Caudate nucleus (tissue), 63 donors: ENCODE measurements at places on chromosomes 16 and 17.

GRCh38 chr17:20171741-20172365 lies 162.7 kb downstream of the SPECC1 start:
- no peak for DNase-seq

- DNase-seq = no peak
These were observed 20.9 kb upstream of the STH start for GRCh38 chr17:45977976-45978626.

DNA sequence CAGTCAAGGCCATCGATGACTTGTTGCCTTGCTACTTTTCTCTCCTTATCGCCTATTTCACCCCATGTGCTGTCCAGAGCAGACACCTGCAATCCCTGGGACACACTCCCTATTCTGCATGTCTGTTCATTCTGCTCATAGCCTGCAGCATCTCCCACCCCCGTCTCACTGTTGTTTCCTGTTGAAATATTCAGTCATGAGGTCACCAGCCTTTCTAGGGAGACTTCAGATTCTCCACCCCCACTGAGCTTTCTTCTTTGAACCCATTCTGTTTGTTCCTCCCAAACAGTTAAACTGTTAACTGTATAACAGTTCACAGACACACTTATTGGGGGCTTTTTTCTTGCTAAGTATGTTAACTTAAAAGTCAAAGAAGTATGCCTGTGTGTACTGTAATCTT lies 94.4 kb downstream of the AATF start:
- no peak for DNase-seq

DNA sequence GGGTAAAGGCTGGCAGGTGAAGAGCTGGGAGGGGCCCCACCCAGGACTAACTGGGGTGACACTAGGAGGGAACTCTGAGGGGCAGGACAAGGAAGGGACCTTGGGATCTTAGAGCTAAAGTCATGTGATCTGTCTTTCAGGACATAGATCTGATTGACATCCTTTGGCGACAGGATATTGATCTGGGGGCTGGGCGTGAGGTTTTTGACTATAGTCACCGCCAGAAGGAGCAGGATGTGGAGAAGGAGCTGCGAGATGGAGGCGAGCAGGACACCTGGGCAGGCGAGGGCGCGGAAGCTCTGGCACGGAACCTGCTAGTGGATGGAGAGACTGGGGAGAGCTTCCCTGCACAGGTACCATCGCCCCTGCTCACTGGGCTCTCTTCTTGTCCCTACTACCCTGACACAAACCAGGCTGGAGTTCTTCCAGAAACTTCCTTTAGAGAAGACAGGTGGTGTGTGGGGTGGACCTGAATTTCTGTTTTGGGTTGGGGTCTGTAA lies 8.1 kb downstream of the NFE2L1 start:
- no peak for DNase-seq

DNA sequence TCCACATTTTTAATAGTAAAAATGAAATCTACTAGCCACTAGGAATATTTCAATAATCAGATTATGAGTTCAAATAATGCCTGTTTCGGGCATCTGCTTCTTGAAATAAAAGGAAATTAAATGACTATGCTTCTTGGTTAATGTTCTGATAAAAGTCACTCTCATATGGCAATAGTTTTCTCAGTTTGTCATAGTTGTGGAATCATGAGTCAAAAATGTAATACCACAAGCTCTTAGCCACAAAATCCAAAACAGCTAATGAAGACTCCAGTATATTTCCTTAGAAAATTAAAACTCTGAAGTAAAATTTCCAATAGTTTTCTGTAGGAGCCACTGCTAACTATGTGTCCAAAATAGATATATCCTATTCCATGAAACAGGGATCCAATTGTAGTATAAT lies 676.3 kb upstream of the CDH8 start:
- no peak for DNase-seq

- no peak for DNase-seq
These were observed 62.7 kb downstream of the CDYL2 start for GRCh38 chr16:80741724-80742123.

DNA sequence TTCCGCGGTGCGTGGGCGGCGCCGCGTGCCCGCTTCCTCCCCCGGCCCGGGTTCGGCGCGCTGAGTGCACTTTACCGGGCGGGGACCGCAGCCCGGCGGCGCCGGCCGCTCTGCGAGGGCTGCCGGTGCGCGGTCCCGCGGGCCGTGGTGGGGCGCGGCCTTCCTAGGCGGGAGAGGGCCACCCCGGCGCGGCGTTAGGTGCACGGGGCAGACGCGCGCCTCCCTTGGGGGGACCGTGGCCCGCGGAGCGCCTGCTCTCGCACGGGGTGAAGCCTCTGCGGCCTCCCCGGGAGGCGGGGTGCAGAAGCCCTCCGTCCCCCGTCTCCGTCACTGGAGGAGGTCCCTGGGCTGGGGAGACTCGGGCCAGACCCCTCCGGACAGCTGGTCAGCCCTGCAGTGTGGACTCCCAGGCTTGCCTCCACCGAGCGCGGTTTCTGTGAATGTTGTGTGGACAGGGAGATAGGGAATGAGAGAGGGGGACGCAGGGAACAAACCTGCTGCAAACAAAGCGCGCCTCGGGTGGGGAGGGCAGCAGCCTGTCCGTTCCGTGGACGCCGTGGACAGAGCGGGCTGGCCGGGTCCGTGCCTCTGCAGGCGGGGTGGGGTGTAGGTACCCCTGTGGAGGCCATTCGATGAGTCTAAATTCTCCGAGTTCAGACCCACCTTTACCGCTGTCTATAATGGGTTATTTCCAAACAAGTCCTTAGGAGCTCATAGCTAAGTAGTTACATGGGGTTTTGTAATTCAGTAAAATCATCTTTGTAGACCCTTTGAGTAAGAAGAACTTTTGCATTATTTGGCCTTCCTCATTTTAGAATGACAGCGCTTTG lies 721 bp downstream of the TBCD start:
- DNase-seq = no peak

DNA sequence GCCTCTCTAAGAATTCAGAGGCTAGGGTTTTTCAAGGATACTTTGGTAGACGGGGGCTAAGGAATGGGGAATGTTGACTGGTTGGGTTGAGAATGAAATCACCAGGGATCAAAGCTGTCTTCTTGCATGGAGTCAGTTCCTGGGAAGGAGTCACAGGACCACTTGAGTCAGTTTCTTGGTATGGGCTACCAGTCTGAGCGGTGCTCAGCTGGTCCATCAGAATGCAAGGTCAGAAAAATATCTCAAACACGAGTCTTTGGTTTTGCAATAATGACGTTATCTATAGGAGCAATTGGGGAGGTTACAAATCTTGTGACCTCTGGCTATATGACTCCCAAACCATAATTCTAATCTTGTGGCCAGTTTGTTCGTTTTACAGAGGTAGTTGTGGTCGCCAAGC lies 18.4 kb downstream of the CHD9NB start:
- DNase-seq = no peak

- no peak for DNase-seq
These were observed 46.8 kb downstream of the CYB561 start for GRCh38 chr17:63399316-63399715.

GRCh38 chr17:80246266-80246681 lies 14.4 kb upstream of the RNF213 start:
- DNase-seq = no peak
